ENCODE measurements at places on chromosomes 7 and 10.

- no peak for DNase-seq
These were observed 192.2 kb downstream of the PRKG1 start for GRCh38 chr10:51266496-51266895.

DNA sequence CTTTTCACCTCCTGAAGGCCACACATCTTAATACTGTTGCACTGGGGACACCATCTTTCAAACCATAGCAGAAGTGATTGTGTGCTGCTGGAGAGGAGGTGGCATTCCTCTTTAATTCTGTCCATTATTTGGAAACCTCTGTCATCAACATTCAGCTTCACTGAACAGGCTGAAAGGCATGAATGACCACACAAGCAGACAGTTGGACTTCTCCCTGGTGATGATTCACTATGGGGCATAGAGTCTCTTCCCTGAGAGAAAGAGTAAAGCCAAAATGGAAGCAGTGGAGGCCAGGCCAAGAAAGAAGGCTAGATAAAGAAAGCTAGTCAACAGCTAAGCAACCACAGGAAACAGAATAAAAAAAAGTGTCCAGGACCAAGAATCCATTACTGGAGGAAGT is 113.1 kb upstream of the VSTM2A start:
- DNase-seq = no peak

- DNase-seq = no peak
These were observed 35.2 kb upstream of the EN2 start for GRCh38 chr7:155422599-155423336.

- DNase-seq = no peak
These were observed 48.0 kb downstream of the PLPP4 start for GRCh38 chr10:120505056-120505455.

DNA sequence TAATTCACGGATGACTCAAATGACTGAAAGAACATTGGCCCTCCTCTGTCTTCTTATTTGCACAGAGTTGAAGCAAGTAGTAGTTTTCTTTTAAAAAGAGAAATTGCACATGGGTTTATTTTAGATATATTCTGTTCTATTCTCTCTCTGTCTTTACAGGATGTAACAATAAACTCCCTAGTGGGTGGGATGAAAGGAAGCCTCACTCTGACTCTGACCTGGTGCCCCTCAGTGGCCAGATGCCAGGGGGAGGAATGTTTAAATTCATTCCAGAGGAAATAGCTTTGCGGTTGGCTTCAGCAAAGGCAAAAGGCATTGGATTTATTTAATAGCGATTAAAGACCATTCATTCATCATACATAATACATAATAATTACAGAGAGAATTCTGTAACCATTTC is 156.4 kb upstream of the MTPN start:
- DNase-seq = no peak

GRCh38 chr7:47128700-47129099 is 453.2 kb downstream of the TNS3 start:
- DNase-seq = no peak

DNA sequence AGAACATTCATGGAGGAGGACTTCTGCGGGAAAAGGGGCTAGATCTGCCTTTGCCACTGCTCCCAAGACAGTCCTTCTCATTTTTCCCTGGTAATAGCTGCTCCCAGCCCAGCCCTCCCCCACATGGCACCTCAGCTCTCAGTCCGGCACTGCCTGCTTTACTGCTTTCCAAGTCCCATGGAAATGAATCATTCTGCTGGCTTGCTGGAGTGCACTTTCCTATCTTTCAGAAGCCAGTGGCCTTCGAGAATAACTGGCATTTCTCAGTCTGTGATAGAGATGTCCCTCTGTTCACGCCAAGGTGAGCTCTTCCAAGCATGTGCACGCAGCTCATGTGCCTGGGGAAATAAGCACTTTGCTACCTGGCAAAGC is 61.4 kb downstream of the SYPL1 start:
- peak; percentile 32 for DNase-seq

- no peak for DNase-seq
These were observed 1277.1 kb downstream of the GATA3 start for GRCh38 chr10:9331583-9332008.

DNA sequence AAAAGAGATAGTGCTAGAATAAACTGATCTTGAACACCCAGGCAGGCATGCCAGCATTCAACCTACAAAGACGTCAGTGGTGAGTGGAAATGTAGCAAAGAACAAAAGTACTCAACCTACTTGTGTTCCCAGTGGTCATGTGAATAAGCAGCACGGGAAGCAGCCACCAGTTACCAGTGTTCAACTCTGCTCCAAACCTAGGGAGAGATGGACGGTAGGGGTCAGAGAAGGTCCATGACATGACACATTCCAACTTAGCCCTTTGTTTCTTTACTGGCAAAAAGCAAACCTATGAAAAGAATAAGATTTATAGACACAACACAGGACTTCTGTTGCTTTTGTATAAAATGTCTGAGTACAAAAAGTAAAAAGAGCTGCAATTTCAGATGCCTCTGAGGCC is 511.4 kb downstream of the XPNPEP1 start:
- DNase-seq = no peak

GRCh38 chr10:59750155-59750945 is 2.9 kb downstream of the MRLN start:
- no peak for DNase-seq

- DNase-seq = no peak
These were observed 11.5 kb upstream of the MICU1 start for GRCh38 chr10:72637398-72637857.

DNA sequence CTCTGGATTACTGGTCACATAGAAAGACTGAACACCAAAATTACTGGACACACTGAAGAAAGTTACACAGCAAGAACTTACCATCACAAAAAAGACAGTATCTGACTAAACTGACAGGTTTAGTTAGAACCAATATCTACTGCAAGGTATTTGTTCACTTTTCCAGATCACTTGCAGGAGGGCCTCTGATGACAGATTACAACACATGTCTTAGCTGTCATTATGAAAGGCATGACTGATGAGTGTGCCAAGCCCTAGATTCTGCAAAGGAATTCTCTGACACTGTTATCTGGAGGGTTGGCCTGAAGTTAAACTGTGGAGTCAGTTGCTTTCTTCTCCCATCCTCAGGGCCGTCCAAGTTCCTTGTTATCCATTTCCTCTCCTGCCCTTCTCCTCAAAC is 242.7 kb downstream of the KIF20B start:
- no peak for DNase-seq

- DNase-seq = no peak
These were observed 60.8 kb downstream of the ZNF438 start for GRCh38 chr10:30970760-30971460.

DNA sequence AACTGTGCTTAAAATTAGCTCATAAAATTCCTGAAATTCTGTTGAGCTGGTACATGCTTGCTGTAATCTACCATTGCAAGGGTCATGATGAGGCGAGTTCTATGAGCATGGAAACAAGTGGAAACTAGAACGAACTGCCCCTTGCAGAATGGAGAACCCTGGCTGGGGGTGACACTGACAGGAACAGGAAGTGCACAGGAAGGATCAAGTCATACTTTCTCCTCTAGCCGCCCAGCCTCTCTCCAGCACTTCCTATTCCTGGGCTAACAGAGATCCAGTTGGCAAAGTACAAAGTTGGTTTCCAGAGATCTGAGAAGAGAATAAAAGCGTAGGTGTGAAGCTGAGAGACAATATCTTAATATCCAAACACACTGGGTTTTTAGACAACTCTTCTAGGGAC is 414.2 kb upstream of the PODXL start:
- DNase-seq = no peak

DNA sequence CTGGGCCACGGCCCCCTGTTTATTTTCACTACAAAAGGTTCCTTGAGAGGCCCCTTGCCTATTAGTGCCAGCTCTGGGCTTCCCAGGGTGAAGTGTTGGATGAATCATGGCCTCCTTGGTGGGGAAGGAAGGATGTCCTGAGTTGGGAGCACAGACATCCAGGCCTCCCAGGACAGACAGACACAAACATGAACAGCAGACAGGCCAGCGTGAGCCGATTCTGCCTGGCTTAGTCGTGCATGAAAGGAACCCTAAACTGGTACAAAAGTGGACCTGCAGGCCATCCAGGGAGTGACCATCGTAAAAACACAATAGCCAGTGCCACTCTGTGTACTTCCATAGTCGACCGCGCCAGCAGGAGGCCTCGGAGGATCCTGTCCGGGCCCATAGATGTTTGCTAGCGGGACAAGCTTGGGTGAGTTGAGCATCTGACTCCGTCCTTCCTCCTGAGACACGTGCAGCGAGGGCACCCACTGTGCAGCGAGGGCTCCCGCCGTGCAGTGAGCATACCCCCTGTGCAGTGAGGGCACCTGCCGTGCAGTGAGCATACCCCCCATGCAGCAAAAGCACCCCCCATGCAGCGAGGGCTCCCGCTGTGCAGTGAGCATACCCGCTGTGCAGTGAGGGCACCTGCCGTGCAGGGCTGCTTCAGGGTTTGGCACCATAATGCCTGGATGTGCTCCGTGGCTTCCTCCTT is 51.3 kb upstream of the PRKAR1B start:
- no peak for DNase-seq

DNA sequence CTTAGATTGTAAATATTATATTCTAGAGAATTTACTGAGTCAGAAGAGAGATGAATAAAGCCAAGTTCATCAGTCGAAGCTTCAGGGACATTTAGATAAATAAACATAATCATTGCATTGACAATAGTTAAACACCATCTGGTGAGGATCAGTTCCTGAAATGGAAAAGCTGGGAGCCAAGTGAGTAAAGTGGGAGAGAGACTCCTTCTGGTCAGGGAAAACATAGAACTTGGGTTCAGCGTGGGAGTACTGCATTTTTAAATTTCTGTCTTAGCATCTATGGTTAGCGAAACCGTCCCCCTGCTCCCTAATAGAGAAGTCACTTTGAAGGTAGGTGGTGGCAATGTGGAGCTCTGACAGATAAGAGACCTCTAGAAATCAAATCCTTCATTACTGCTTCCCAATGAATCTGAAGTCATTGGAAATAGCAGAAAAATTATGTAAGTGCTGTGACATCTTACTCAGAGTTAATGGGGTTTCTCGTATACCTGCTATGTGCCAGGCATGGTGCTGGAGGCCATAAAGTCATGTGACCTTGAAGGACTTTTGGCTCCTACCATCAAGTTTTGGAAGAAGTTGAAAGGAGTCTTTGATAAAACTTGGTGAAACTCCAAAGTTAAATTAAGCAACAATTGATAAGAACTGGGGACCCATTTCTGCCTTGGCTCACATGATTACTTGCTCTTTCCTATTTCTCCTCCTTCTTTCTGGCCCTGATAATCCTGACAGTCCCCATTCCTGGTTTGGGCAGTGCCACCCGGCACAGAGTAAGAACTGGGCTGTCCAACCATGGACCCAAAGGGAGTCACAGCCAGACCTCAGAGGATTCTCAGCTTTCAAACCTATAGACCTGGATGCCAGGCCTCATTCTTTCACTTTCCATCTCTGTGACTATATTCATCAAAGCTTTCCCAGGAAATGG is 211.2 kb downstream of the C7orf25 start:
- no peak for DNase-seq

DNA sequence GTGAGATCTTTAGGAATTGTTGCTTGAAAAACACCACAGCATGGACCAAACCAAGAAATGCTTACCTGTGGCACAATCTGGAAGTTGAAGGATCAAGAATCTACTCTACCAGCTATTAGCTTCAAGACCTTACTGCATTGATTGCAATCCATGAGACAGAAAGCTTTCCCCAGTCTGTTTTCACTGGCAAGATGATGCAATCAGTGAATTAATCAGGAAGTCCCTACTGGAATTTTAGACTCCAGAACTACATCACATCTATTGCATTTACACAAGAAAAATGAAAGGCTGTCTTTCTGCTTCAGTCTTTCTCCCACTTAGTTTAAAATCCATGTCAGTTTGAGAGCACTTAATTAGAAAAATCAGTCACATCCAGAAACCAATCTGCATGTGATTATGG is 191.7 kb downstream of the TFEC start:
- no peak for DNase-seq

DNA sequence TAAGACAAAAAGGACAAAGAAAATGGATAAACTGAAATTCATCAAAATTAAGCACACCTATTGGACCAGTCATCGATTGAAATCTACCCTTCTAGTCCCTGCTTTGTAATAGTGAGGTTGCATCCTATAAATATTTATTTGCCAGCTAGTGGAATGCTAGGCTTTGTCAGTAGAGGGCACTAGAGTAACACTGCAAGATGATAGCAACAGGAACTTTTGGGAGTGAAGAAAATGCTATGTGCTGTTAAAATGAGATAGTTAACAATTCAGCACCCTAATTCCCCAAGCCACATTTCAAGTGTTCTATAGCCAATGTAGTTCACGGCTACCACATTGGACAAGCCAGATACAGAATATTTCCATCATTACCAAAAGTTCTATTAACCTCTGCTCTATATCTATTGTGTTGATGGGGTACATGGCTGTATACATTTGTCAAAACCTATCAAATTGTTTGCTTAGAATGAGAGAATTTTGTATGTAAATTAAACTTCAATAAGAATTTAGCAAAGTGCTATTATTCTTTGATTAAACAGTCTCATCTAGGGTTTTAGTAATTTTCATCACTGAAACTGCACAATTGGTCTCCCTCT is 69.8 kb downstream of the LSMEM1 start:
- DNase-seq = no peak

DNA sequence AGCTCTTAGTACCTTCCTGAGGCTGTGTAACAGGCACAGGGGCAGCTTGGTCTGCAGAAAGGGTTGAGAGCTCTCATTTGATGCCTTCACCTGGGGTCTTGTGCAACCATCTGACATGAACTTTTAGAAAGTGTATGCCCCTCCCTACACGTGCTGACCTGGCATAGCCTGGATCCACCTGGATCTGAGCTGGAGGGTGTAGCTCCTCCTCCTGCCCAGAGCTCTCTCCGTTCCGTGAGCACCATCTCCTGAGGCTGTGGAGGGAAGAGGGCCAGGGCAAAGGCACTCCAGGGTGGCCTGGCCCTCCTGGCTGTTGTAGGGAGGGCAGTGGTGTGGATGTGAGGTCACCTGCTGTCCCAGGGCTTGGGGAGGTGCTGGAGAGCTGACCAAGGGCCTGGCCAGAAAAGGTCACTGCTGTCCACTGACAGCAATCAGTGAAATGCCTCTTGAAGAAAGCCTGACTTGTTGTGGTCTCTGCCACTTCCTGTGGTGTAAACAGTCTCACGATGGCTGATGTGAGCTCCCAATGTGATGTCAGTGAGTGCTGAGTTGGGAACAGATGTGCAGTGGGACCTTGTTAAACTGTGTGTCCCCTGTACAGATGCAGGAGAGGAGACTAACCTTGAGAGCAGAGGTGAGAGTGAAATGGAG is 23.0 kb downstream of the AMZ1 start:
- no peak for DNase-seq

GRCh38 chr10:38127812-38128211 is 33.7 kb downstream of the ZNF37A start:
- DNase-seq = no peak

- DNase-seq = no peak
These were observed 2.6 kb upstream of the CAMK2G start for GRCh38 chr10:73876971-73877370.

DNA sequence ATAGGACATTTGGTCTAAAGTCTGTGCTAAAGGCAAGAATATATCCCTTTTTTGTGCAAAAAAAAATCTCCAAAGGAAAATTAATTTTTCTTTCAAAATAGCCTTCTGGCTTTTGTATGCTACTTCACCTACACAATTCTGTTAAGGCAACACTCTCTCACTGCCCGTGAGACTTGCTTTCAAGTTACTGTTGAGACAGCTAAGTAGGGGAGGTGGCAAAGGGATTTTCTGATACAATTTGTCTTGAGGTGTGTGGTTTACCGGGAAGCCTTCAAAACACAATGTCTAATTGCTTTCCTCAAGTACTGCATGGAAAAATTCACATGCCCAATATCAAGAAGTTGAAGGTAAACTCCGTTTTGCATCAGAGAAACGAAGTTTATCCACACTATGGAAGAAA is 50.8 kb upstream of the RSU1 start:
- DNase-seq = no peak

Measured in dorsolateral prefrontal cortex (tissue), 122 donors.